Mononuclear cell (primary cell): ENCODE measurements at places on chromosomes 11 and 22. TPM values are rescaled to one million over a fixed set of nuclear protein-coding genes. Genes with fewer than 3 reads are reported as not detected.

Gene CCDC89
- not detected for total RNA-seq

Gene PRCP
- 46.7 TPM for total RNA-seq

Gene GGT1
- 8.8 TPM for total RNA-seq

Gene SLC15A3
- total RNA-seq = 77.6 TPM

Gene DNAJB7
- not detected for total RNA-seq

Gene MYRF
- total RNA-seq = 0.31 TPM

Gene CBLIF
- not detected for total RNA-seq
